ENCODE measurements at places on chromosomes 13 and 19. TPM values are rescaled to one million over a fixed set of nuclear protein-coding genes. Genes with fewer than 3 reads are reported as not detected.

DNA sequence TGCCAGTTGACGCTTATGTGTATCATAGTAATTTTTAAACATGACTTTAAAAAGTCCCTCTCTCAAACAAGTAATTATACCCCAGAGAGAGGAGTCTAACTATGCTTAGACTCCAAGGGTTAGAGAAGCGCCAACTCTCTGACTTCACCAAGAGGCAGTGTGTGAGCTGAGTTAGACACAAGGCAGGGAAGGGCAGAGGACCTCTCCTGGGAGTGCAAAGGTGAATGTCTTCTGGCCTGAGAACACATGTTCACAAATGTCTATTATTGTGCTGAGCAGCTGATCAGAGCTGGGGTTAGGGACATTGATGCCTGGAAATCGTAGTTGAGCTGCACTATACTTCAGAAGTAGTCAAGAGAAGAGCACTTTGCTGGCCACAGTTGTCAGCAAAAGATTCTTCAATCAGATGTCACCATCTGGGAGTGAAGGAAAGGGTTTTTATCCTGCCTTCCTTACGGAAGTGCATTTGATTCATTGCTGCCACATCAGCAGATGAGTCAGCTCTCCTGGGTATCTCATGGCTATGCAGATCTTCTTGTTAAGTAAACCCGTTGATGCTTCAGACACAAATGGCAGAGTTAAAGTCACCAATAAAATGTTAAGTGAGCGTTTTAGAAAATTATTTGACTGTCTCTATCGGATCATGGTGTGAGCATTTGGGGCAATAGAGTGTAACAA lies 283.2 kb upstream of the ARGLU1 start:
- no peak for DNase-seq

GRCh38 chr19:53237114-53237777 lies 17.4 kb downstream of the ZNF677 start:
- no peak for DNase-seq

DNA sequence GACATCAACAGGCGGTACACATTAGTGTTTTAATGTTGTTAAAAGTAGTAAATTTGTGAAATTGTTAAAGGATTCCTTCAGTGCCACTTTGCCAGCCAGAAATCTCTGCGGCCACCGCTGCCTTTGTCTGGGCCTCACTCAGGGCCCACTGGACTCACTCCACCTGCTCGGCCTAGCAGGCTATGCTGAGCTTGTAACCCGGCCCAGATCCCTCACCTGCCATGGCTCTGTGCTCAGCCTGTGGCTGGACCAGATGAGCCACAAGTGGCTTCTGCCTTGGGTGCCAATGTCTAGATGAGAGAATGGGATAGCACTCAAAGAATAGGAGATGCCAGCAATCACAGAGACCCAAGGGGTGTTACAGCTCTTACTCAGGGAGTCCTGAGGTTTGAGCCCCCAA lies 1228.0 kb downstream of the DIAPH3 start:
- DNase-seq, result no peak

GRCh38 chr13:112761701-112762689 lies 72.2 kb downstream of the ATP11A start:
- DNase-seq, result peak; percentile 56

DNA sequence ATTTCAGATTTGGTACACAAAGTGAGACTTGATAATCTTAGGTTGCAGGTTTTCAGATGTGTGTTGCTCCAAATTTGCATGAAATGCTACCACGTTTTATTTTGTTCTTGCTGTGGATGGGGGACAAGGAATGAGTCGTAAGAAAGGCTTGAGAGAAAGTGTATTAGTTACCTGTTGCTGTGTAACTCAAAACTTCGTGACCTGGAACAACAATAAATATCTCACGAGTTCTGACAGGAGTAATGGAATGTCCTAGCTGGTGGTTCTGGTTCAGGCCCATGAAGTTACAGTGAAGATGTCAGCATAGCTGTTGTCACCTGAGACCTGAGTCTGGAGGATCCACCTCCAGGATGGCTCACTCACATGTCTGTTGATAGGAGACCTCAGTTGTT lies 1.2 kb downstream of the ZNF8 start:
- no peak for DNase-seq

GRCh38 chr13:75736173-75736572 lies 100.0 kb downstream of the LMO7 start:
- no peak for DNase-seq

DNA sequence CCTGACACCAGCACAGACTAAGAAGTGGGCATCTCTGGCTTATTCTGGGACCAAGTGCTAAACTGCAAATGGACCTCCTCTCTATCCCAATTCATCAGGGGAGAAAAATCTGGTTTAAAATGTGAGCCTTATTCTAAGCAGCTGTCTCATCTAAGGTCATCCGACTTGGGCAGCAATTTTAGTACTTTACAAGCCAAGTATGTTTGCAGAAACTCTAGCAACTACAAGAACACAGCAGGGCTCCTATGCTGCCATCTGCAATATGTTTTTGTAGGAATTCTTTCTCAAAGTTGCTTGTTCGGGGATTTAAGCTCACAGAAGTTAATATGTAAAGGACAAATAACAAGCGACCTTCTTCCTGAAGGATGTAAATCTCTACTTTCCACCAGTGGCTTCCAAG lies 113.1 kb downstream of the FOXO1 start:
- no peak for DNase-seq

DNA sequence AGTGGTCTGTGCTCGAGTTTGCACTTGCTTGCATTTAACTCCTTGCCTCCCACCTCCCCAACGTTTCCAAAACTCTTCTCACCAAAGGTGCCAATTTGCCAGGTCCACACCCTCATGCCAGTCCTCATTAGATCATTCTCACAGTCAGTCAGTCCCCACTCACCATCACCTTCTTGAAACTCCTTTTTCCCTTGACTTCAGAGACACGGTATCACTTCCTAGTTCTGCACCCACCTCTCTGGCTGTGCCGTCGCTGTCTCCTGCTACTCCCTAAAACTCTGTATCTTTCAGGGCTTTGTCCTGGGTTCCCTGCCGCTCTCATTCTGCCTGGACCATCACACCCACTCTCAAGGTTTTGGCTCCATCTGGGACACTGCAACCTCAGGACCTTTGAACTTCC lies 19.6 kb downstream of the OLFM2 start:
- no peak for DNase-seq

DNA sequence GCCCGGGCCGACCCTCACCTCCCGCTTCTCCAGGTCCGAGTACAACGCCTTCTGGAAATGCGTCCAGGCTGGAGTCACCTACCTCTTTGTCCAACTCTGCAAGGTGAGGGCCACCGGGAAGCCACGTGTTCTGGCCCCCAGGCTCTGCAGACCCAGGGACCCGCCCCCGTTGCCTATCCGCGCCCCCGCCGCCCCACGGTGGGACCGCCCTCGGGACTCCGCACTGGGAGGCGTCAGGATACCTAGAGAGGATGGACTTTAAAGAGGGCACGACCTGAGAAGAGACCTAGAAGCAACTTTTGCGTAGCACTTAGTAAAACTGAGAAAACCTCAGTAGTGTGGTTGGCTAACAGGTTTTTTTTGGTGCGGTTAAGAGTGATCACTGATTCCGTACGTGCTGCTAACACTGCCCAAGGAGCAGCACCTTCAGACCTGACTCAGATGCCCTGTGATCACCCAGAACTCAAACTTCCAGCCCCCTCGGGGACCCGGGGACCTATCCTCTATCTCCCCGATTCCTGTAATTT lies 492 bp downstream of the TMEM147 start:
- DNase-seq, result peak; percentile 64

DNA sequence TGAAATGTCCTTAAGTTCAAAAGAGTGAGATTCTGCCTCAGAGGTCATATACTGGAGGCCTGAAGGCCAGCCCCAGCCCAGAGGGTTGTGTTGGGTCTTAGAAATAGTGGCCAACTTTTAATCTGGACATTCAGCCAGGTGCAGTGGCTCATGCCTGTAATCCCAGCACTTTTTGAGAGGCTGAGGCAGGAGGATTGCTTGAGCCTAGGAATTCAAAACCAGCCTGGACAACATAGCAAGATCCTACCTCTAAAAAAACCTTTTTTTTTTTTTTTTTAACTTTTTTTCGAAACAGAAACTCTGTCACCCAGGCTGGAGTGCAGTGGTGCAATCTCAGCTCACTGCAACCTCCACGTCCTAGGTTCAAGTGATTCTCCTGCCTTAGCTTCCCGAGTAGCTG lies 15.5 kb downstream of the DPF1 start:
- DNase-seq, result no peak

- peak; percentile 67 for DNase-seq
Measured at GRCh38 chr19:49155005-49155819, at the start of gene HRC. Gene HRC, minus strand, starts transcription at chr19:49155396. Its CDS starts 159 bp downstream, at chr19:49155237.

- DNase-seq, result no peak
Measured at GRCh38 chr19:16365300-16365996, 40.8 kb downstream of the KLF2 start.

GRCh38 chr19:24000656-24001055 lies 86.0 kb downstream of the ZNF726 start:
- DNase-seq, result no peak

DNA sequence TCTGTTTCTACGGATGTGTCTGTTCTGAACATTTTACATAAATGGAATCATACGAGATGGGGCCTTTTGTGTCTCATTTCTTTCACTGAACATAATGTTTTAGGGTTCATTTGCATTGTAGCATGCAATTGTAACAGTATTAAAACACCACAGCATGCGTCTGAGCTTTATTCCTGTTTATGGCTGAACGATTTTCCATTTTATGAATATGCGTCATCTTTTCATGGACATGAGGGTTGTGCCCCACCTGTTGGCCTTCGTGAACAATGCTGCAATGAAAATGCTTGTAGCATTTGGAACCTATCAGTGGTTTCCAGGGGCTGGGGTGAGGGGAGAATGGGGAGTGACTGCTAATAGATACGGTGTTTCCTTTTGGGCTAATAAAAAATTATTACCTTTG lies 5.1 kb downstream of the OR10H1 start:
- no peak for DNase-seq

GRCh38 chr19:46637224-46637623 lies 1.2 kb upstream of the GNG8 start:
- DNase-seq, result no peak

DNA sequence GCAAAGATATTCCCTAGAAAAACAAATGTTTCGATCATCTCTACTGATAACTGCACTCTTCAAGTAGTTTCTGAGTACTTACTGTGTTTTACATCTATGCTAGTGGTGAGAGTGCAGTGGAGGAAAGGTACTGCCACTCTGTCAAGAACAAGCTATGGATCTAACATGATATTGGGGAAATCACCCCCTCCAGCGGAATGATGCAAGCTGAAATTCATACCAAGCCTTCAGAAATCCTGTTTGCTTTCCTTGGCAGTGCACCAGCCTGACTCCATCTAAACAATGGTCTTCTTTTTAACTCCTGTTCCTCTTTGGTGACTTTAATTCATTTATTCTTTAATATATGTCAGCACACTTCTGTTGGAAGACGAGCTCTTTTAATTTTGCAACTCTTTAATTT lies 238.0 kb downstream of the PCDH9 start:
- no peak for DNase-seq

- no peak for DNase-seq
Measured at GRCh38 chr19:38496116-38496515, 62.6 kb downstream of the RYR1 start.

DNA sequence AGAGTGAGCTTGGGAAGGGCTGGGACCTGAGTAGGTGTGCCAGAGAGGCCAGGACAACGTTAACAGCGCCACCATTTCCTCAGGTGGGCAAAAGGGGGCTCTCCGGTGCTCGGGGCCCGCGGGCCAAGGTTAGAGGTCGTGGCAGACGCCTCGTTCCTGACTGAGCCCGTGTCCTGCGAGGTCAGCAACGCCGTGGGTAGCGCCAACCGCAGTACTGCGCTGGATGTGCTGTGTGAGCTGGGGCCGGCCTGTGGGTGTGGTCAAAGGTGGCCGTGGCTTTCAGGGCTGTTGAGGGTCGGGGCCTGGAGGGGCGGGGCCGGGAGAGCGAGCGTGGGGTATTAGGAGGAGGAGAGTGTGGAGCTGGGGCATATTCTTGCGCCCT lies 3.7 kb downstream of the KIRREL2 start:
- DNase-seq, result no peak

GRCh38 chr19:9883231-9883758 lies 48.2 kb downstream of the PIN1 start:
- DNase-seq, result no peak

DNA sequence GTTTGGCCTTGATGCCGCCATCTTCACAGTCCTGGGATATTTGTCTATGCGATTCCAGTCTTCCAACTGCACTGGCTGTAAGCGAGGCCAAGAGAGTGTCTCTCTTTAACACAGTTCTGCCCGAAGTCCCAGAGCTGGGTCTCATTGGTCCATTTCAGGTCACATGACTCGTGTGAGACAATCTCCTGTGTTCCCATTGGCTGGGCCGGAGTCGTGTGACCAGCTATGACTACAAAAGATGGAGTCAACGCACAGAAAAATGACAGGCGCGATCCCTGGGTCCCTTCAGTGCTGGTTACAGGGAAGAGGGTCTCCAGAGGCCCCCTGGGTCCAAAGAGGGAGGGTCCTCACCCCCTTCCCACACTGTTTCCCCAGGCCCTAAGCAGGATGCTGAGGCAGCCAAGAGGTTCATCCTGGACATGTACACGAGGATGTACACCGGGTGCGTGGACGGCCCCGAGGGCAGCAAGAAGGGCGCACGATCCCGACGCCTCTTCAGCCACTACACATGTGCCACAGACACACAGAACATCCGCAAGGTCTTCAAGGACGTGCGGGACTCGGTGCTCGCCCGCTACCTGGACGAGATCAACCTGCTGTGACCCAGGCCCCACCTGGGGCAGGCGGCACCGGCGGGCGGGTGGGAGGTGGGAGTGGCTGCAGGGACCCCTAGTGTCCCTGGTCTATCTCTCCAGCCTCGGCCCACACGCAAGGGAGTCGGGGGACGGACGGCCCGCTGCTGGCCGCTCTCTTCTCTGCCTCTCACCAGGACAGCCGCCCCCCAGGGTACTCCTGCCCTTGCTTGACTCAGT lies 15.9 kb upstream of the S1PR4 start:
- no peak for DNase-seq

GRCh38 chr19:11414544-11414943 lies 4.6 kb downstream of the RGL3 start:
- no peak for DNase-seq

GRCh38 chr19:17263712-17264640 lies 569 bp downstream of the USHBP1 start:
- no peak for DNase-seq

GRCh38 chr19:38204096-38204495 lies 19.9 kb downstream of the DPF1 start:
- DNase-seq, result no peak

The SBSN gene
- not detected for total RNA-seq

The KLK10 gene
- total RNA-seq, result 0.26 TPM

The ZNF525 gene
- total RNA-seq, result 5.9 TPM

The PGLYRP1 gene
- total RNA-seq, result 0.32 TPM

The ENOX1 gene
- 1.7 TPM for total RNA-seq

The APOE gene
- 67.4 TPM for total RNA-seq

The TLE6 gene
- total RNA-seq, result 0.65 TPM

The LYPD5 gene
- 2.1 TPM for total RNA-seq

The ERICH4 gene
- total RNA-seq, result not detected

The TBXA2R gene
- 2.3 TPM for total RNA-seq

The CEACAM7 gene
- not detected for total RNA-seq

The NFIX gene
- total RNA-seq, result 133 TPM

The RXFP2 gene
- not detected for total RNA-seq

The FARP1 gene
- 26.3 TPM for total RNA-seq
